ENCODE measurements at places on chromosomes 6 and 20.

GRCh38 chr20:64077094-64077493 lies 2.2 kb downstream of the RGS19 start:
- no peak for DNase-seq

DNA sequence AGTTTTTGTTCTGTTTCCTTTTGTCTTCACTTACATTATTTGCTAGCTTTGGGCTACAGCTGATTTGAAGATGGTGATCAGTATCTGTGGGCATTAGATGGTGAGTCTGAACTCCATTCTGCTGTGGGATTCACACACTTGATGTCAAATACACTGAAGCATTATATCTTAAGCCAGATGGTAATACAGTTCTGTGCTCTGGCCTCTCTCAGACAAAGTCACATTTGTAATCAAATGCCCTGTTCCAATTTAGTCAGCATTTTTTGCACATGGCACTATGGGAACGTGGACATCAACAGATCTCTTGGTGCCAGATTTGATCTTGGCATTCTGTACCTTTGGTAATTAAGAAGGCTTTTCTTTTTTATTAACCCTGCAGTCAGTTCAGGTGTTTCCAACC lies 56.0 kb downstream of the SASH1 start:
- DNase-seq = no peak

DNA sequence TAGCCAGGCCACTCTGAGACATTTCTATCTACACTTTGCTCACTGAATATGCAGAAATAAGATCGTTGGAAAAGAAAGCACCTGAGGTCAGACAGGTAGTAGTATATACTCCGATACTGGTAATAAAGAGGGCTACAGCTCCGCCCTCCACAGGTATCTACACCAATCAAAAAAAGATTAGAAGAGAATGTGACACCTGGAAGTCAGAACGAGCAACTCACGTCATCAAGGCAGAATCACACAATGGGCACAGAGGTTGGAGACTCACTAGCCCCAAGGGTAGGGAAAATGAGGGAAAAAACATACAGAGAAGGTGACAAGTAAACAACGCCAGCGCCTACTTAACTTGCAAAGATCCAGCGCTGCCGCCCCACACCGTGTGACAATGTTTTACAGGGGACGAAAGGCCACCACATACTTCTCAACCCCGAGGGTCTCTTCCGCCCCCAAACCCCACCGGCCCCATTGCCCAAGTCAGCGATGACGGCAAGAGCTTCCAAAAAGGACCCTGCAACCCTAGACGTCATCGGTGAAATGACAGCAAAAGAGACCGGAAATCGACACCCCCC lies 653 bp downstream of the LMBRD1 start:
- DNase-seq = peak; percentile 62

- no peak for DNase-seq
Measured at GRCh38 chr20:47609001-47609400, 107.3 kb downstream of the NCOA3 start.

DNA sequence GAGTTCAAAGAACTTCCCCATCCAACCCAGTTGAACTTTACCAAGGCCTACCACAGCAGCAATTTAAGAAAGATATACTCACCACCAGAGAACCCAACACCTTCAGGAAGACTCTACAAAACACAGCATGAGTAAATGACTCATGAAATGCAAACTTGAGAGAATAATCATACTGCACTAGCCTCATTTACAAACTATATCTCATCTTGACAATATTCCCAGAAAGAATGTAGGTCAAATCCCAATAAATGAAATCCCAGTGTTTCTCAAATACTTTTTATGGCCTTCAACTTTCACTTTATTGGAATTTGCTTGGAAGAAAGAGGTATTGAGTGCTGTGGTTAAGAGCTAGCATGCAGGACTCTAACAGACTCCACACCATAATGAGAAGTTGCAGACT lies 60.0 kb downstream of the FYN start:
- DNase-seq = peak; percentile 76

DNA sequence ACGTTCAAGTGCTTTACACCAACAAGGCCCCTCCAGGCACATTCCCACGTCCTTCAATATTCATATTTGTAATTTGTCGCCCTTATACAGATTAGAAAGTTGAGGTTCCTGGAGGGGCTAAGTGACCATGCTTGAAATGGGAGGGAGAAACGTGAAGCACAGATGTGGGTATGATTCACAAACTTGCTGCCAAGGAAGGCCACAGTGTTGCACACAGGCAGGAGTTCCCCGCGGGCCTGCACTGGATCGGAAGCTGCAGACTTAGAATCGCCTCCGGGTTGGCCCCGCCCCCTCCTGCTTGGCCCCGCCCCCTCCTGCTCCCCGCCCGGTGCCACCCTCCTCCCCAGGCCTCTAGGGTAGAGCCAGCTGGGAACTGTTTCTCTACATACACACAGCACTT lies 58.2 kb upstream of the QKI start:
- peak; percentile 91 for DNase-seq

DNA sequence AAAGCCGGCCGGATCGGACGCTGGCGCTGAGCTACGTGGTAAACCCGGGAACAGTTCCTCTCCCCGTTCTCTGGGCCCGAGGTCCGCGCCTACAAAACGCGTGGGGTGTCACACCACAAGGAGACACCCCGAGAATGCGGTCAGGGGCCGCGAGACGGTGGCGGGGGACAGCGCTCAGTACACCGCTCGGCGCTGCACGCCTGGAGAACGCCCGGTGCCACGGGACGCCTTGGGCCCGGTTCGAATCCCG lies 670 bp downstream of the NCOA5 start:
- DNase-seq = peak; percentile 69

- DNase-seq = no peak
Measured at GRCh38 chr20:62246872-62247652, 8.7 kb downstream of the OSBPL2 start.

DNA sequence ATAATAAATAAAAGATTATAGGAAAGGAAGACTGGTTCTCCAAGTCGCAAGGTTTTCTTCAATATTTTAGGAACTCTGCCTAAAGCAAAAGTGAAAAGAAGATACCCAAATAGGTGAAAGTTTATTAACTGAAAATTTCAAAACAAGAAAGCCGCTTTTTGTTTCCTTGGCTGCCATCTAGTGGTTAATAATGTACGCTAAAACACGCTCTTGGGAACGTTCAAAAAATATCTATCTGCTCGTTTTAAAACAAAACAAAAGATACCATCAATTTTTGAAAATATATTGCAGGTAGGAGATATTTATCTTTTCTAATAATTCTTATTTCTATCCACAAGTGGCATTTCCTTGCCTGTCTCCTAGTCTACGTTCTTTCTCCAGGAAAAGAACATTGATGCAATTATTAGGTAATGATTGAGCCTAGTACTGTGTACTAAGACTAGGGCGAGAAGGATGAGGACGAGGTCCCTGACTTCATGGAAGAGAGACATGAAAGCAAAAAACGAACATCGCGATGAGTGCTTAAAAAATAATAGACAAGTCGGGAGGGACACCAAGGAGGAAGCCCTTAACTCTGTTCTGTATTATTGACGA lies 97.2 kb downstream of the SPTLC3 start:
- DNase-seq = peak; percentile 64

GRCh38 chr6:12105271-12105670 lies 93.2 kb downstream of the HIVEP1 start:
- DNase-seq = no peak

DNA sequence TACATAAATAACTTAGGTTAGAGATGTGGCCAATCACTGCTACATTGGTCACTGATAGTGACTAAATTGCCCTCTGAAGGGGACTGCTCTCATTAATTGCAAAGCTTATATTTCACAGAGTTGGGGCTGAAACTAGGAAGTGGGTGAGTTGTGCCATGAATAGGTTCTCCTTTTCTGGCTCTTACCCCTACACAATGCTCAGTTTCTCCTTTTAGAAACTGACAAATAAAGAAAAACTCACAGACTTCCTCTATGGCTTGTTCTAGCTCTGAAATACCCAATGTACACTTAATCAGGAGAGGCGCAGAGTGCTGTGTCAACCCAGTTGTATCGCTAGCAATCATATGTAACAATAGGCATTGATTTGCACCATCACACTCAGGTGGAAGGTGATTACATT lies 41.2 kb upstream of the PROKR2 start:
- no peak for DNase-seq

GRCh38 chr6:16277101-16277981 lies 39.0 kb downstream of the GMPR start:
- DNase-seq = peak; percentile 96

Data from GM23248 (cell line).